ENCODE measurements at places on chromosomes 6 and 20.

DNA sequence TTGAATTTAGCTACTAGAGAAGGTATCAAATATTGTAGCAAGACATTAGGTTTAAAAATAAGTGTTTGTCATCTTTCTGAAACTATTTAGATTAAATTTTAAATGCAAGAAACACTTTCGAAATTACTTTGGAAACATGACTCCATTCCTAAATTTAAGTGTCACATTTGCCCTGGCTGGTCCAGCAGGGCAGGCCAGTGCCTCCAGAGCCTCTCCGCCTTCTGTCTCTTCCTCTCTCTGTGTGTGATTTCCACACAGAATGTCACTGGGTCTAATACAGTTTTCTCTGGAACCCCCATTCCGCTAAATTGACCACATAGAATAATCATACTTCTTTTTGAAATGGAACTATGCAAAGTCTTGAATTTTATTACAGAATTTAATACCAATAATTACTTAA lies 111.5 kb downstream of the SOBP start:
- DNase-seq, result no peak

DNA sequence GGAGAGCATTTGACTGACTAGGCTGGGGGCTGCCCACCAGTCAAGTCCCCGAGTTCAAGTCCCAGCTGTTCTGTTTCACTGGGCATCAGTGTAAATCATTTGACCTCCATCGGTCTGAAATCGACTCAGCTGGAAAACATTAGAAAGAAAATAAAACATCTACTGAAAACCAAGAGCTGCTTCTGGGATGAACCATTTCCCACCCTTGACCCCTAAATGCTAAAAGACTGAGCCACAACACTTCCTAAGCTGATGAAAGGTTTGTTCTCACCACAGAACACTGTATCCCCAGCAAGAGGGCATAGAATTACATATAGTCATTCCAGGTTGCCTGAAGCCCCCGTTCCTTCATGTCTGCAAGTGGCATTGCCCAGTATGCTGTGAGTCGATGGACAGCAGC lies 237.0 kb upstream of the TAB2 start:
- no peak for DNase-seq

DNA sequence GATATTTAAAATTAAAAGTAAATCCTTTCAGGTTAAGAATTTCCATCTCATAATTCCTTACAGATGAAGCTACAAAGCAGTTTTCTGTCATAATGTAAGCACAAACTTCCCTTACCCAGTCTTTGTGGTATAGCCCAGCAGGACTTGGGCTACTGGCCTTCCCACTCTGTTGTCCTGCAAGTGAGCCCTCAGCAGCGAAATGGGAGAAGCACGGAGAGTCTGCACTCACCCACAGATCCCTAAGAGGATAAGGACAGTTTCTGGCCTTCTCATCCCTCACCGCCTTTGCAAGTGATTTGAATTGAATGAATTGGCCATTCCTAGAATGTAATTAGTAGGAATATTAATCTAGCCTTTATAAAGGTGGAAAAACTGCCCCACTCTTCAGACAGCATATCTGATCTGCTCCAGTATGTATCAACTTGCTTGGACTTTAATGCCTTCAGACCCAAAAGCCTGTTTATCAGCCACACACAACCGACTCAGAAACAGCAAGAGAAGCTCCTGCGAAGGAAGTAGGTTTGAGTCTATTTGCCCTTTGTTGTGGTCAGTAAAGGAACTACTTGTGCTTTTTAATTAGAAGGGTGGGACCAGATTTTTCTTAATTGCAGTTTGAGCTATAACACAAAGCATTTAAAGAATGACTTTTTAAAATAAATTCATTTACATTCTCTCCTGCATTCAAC lies 29.9 kb upstream of the PRDM1 start:
- no peak for DNase-seq

DNA sequence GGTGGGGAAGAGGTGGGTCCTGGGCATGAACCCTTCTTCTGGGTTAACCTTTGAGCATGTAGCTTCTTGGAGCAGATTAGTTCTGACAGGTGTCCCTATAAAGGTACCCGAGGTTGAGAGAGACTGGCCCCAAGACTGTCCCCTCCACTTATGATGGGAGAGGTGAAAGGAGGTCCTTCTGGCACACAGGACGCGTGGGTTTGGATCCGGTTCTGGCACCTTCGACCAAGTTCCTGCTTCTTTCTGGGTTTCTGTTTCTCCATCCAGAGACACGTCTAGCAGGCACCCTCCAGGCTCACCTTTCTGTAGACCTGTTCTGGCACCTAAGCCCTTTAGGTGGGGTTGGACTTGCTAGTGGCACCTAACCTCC lies 4.1 kb downstream of the PAX1 start:
- no peak for DNase-seq

DNA sequence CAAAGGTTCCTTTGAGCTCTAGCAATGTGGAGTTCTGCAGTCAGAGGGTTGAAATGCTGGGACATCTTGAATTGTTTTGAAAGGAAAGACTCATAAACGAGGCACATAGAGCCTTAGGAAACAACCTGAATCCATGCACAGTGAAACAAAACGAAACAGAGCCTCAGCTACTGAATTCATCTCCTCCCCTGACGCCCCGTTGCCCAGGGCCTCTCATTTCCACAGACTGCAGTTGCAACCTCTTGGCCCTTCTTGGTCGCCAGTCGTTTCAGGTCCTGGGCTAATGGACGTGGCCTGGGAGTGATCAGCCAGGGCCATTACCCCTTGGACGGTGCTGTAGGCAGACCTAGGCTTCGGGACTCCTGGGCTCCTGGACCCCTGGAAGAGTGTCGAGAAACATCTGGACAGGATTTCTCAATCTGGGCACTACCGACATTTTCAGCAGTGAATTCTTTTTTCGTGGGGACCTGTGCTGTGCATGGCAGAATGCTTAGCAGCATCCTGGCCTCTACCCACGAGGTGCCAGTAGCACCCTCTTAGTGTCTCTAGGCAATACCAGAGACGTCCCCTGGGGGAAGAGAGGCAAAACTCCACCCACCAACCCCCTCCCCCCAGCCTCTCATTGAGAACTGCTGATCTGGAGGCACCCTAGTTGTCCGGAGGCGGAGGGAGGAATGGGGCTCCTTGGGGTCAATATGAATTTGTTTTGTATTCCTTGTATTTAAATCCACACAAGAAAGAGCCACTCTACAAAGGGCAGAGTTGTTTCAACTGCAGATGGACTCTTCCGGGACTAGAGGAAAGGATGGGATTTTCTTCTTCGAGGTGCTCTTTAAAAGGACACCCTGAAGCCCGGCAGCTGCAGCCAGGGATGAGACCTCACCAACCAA lies 50.2 kb downstream of the TMEM242 start:
- no peak for DNase-seq

Data from stimulated activated CD8-positive, alpha-beta memory T cell treated with anti-CD3 and anti-CD28 coated beads, Interleukin-15, amount 100 ng/mL, for 4 hours (primary cell).